Esophagus squamous epithelium (tissue), 5 donors: ENCODE measurements at places on chromosomes 2 and 18.

DNA sequence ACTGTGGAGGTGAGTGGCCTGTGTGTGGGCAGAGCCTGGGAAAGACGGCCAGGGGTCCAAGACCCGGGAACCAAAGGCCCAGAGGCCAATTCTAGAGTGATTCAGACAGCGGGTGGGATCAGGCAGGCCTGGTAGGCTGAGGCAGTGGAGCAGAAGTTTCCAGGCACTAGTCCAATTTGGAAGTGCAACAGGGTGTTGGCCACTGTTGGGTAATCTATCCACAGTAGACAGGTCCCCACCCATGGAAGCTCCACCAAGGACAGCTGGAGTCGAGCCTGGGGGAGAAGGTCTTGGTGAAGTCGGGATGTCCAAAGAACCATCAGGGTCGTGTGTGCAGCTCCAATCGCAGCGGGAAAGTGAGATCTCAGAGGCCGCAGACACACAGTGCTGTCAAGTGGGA, 125.8 kb upstream of the COPS8 start:
- no peak for DNase-seq

GRCh38 chr2:184425083-184425482, 173.2 kb upstream of the ZNF804A start:
- no peak for DNase-seq

DNA sequence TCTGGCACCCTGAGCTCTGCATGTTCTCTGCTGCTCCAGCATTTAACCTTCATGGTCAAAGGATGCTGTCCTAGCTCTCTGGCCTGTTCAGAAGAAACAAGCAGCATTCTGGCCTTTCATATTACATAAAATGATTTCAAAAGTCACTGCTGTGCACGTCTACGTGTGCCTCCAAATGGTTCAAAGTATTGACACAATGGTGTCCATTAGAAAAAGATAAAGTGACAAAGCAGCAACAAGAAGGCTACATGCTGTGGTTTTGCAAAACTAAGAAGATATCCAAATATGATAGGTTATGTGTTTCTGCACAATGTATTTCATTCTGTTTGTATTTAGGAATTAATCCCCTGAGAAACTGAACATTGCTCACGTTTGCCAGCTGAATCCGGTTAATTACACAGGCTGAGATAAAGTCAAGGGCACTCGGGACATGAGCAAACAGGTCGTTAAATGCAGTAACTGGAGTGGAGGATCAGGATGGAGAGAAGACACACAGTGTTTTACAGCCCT, 258.5 kb downstream of the DOK6 start:
- no peak for DNase-seq

DNA sequence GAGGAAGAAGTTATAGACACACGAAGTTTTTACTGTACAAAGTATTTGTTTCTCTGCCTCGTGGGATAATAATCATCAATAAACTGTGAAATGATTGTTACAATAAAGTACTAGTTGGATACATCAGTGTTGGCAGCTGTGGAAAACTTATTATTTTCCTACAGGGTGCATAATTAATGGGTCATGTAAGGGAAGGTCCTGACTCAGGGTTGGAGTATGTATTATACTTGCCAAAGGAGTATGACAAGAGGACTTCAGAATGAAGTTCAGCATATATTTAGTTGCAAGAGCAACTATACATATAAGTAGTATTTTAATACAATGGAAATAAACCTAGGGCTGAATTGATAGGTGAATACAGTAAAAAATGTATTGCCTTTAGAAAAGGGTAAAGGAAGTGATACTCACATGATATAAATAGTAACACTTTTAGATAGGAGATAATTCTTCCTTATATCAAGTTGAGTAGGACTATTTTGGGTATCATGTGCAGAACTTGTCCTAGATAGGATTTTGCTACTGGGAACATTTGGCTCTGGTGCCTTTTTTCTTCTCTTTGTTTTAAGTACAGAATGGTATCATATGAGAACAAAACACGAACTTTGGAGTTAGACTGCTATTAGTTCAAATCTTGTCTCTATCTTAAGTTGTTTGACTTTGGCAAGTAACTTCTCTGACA, 79.1 kb downstream of the PLCL1 start:
- no peak for DNase-seq

DNA sequence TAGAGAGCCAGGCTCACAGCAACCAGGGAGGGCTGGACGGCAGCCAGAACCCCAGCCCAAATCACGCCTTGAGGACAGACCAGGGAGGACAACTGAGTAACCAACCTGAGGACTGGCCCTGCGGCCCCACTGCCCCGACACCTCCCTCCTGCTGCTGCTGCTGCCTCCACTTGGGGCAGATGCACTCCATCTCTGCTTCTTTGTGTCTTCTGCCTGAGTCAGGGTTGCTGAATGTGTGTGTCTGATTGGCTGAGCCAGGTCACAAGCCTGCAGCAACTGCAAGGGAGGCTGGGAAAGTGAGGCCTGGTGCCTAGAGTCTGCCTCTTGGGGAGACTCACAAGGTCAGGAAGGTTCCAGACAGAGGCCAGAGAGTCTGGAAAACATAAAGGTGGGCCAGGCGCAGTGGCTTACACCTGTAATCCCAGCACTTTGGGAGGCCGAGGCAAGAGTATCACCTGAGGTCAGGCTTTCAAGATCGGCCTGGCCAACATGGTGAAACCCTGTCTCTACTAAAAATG, 83.4 kb downstream of the ZFP36L2 start:
- no peak for DNase-seq

DNA sequence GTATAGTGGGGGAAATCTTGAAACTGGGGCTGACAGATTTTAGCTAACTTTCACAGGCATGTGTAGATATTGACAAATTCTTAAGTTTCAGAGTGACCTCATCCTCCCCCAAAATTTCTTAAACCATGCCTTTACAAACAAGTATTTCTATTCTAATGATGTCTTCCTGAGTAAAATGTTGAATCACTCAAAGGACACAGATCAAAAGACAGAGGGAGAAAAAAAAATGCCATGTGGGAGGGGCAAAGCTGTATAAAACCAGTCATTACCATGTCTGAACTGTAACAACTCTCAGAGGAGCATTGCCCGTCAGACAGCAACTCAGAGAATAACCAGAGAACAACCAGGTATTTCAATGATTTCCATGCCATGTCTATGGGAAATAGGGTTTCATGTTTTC, at the start of gene SERPINB2:
Gene SERPINB2 (plus strand): TSS at position 282 of the 400 bp plus-strand sequence. CDS start 3,740 bp downstream, outside the sequence.
- no peak for DNase-seq

DNA sequence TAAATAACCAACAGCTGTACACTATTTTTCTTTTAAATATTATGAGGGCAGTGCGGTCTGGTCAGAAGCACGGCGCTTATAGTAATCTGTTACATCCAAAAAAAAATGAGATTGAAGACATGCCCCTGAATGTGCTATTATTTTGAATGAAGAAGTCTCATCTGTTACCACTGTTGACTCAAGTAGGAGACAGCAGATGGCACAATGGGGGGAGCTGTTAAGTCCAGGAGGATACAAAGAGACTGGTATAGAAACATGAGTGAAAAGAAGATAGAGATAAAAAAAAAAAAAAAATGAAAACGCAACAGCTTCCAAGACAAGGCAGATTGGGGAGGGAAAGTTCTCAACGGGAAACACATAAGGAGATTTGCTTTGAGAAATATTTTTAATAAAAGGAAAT, 425.5 kb upstream of the PKDCC start:
- no peak for DNase-seq

- no peak for DNase-seq
Measured at GRCh38 chr2:98899041-98899702, 36.9 kb downstream of the CRACDL start.

GRCh38 chr2:230330725-230331124, 3.7 kb downstream of the SP140L start:
- no peak for DNase-seq

DNA sequence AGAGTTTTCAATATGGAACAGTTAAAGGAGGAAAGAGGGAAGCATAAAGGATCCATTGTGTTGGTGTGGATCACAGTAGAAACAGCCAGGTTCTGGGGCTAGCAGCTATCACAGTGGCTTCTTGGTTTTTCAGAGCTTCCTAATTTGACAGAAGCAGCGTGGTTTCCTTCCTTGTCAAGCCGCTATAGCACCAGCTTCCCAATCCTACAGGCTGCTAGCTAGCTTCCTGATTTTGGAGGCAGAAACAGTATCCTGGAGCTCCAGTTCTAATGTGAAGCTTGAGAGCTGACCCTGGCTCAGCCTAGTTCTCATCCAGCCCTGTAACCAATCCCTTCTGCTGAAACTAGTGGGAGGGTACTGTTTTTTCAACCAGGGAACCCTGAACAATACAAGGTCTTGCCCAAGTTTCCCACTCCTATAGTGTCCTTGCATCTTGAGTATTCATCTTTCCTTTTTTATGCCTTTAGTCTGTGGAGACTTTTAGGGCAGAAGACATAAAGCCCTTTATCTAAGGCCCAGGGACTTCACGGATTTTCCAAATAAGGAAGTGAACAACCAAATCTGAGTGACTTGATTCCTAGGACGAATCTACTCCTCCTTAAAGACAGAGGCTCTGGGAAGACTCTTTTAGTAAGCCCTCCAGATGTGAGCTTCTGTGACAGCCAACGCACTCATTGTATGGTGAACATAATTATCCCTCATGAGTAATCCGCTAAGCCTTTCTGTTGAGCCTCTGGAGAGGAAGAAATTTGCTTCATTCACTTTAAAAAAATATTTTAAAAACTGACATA, 33.8 kb downstream of the CCDC93 start:
- no peak for DNase-seq

DNA sequence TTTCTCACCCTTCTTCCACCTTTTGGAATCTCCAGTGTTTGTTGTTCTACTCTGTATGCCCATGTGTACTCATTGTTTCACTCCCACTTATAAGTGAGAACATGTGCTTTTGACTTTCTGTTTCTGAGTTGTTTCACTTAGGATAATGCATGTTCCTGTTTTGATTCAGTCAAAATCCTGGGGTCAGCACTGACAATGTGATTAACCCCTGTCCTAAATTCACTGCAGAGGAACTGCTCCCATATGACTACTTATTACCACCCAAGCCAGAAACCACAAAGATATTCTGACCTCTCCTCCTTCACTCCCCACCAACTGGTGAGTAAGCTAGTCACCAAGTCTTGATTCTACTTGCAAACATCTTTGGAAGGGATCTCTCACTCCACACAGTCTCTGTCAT, 251.4 kb upstream of the TCF4 start:
- DNase-seq, result no peak

GRCh38 chr18:12376034-12376753, 833 bp downstream of the AFG3L2 start:
- no peak for DNase-seq
